ENCODE measurements at places on chromosomes 4 and X.

DNA sequence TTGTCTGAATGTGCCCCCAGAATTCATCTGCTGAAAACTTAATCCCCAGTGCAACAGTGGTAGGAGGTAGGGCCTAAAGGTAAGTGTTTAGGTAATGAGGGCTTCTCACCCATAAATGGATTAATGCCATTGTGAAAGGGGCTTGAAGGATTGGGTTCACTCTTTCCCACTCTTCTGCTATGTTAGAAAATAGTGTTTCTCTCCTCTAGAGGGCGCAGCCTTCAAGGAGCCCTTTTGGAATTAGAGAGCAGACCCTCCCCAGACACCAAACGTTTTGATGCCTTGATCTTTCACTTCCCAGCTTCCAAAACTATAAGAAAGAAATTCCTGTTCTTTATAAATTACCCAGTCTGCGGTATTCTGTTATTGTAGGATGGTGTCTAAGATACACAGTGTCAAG is 706.4 kb downstream of the SMARCA1 start:
- DNase-seq: no peak

GRCh38 chrX:39730662-39731329 is 367.0 kb downstream of the BCOR start:
- no peak for DNase-seq

- DNase-seq: no peak
Measured at GRCh38 chr4:142372530-142373260, 473.4 kb downstream of the INPP4B start.

DNA sequence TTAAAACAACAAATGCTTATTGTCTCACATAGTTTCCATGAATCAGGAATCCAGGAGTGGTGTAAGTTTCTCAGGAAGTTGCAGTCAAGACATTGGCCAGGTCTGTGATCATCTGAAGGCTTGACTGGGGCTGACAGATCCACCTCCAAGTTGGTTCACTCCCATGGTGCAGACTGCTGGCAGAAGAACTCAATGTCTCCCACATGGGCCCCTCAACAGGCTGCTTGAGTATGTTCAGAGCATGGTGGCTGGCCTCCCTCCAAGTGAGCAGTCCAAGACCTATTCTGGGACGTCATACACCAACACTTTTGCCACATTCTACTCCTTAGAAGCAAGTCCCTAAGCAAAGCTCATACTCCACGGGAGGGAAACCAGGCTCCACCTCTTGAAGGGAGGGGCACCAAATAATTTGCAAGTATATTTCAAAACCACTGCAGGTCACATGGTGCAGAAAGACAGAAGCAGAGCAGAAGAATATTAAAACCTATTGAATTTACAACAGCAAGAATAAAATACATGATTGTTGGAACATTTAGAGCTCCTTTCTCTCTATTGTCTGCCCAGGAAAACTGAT is 35.3 kb downstream of the LGI2 start:
- DNase-seq: no peak

DNA sequence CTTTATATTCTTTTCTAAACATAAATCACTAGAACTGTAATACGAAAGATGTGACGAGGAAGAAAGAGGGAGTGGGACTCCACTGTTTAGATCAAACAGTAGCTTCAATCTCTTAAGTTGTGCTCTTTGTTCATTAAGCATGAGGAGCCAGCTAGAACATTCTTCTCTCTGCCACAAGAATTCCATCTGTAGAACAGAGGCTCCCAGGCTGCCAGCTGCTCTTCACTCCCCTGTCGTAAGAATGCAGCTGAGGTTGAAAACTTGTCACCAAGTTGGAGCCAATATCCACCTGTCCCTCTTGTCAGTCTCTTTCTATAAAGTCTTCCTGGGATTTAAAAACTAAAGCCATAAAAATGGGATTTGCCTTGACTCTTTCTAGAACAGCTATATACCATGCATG is 65.0 kb upstream of the SEC24B start:
- DNase-seq: no peak

- DNase-seq: no peak
Measured at GRCh38 chrX:74534569-74535038, 79.8 kb downstream of the RLIM start.

DNA sequence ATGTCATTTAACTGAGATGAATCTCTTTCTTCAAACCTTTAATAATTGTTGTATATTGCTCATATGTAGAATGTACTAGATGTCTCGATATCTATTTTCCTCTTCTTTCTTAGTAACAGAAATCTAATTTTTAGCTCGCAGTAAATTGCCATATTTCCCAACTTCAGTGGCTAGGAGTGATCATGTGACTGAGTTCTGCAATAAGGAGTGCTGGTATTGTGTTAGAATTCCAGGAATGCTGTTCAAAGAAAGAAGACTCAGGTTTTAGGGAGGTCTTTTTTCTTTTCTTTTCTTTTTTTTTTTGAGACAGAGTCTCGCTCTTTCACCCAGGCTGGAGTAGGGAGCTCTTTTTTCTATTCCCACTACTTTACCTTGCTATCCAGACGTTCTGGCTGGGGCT is 81.7 kb downstream of the SLC10A7 start:
- DNase-seq: no peak

DNA sequence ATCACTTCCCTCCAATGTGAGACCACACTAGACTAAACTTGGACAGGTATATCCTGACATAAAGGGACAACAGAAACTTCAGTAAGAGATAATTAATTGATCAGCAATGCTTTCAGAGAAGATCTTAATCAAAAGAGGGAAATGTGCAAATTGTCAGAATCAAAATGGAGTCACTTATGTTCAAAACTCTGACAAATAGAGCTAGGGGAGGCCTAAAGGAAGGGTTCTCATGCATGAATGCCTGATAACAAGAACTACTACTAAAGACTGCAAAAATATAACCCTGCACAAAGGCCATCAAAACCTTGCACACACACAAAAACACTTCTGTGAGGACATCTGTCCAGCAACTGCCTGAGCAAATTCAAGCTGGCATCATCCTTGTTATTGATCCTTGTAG is 637.5 kb upstream of the INTU start:
- no peak for DNase-seq

GRCh38 chr4:40453912-40454311 is 118.8 kb downstream of the CHRNA9 start:
- peak; percentile 74 for DNase-seq

DNA sequence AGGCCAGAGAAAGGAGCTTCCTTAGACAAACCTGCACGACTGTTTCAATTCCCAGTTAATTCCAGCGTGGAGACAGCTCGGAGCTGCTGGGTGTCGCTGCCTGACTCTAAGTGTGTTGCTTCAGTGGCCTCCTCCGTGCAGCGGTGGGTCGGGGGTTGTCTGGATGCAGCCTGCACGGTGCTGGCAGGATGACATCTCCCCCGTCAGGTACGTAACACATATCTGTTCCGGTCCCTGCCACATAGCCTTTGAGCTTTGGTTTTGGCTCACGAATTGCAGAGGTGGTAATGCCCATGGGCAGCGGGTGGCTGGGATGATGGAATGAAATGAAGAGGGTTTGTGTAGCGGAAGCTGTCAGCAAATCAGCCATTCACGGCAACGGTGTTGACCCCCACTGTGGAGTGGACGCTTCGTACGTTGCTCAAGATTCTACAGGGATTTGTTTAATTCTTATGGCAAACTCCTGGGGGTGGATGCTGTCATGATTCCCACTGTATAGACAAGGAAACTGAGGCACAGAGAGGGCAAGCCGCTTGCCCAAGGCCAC is 33.7 kb upstream of the HMX1 start:
- DNase-seq: no peak

- DNase-seq: no peak
Measured at GRCh38 chr4:40808926-40809457, 59.2 kb downstream of the NSUN7 start.

DNA sequence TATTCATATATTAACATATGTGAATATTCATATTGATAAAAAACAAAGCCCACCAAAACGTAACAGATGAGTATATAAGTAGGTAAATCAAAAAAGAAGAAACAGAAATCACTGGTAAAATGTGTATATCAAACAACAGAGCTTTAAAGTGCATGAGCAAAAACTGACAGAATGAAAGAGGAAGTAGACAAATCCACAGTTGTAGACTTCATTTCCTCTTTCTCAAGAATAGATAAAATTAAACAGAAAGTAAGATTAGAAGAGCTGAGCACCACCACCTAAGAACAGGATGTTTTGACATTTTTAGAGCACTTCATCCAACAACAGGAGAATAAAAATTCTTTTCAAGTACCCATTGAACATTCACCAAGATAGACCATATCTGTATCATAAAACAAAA is 64.6 kb downstream of the CNKSR2 start:
- DNase-seq: no peak

DNA sequence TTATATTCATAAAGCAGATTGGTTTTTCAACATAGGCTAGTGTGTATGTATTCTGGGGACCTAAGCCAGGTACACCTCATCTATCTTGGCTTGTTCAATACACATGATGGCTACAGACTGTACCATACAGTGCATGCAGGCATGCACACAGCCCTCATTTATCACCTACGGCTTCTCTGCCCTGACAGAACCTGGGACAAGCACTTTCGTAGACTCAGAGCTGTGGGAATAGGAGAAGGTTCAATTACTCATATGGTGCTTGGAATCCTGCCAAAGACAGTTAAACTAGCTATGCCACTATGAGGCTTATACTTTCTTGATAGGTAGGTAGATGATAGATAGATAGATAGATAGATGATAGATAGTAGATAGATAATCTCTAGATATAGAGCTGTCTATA is 457.2 kb downstream of the GALNTL6 start:
- peak; percentile 0 for DNase-seq

DNA sequence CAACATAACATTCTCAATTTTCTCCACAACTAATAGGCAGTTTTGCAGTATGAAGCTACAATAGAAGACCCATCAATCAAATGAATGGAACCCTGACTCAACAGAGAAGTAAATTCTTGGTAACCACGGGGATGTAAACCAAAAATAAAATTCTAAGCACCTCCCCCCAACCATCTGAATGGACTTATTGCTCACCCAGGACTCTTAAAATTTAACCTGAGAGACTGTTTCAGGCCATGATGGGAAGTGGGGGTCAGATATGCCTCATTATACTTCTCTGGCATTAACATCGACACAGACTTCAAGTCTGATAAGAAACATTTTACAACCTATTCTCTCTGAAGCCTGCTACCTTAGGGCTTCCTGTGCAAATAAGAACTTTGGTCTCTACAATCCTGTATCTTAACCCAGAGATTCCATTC is 620.9 kb downstream of the TLL1 start:
- DNase-seq: no peak

DNA sequence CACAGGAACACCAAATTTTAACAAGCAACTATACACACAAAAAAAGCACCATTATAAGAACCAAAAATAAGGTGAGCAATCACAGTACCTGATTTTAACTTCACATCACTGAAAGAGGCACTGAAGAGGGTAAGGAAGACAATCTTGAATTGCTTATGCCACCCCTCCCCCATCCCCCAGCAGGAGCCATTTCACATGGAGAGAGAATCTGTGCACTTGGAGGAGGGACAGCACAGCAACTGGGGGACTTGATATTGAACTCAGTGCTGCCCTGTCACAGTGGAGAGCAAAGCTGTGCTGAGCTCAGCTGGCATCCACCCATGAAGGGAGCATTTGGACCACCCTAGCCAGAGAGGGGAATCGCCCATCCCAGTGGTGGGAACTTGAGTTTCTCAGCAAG is 56.0 kb downstream of the NUDT11 start:
- no peak for DNase-seq

DNA sequence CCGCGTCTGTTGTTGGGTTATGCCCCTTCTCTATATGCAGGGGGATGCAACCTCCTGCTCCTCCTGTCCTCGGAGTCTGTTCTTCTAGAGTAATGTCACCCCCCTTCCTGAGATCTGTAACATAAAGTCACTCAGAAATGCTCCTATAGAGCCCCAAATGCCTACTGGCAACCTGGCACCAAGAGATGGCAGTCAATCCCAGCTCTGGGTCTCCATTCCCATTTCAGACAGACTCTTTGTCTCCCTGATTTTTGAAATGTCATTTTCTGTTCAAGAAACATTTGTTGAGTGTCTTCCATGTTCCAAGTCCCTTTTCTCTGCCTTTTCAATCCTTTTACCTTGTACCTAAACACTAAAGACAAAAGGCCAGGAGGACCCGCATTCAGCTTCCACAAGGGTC is 9.6 kb upstream of the PRDM8 start:
- DNase-seq: no peak

GRCh38 chrX:105564501-105564900 is 257.8 kb upstream of the NRK start:
- DNase-seq: no peak

DNA sequence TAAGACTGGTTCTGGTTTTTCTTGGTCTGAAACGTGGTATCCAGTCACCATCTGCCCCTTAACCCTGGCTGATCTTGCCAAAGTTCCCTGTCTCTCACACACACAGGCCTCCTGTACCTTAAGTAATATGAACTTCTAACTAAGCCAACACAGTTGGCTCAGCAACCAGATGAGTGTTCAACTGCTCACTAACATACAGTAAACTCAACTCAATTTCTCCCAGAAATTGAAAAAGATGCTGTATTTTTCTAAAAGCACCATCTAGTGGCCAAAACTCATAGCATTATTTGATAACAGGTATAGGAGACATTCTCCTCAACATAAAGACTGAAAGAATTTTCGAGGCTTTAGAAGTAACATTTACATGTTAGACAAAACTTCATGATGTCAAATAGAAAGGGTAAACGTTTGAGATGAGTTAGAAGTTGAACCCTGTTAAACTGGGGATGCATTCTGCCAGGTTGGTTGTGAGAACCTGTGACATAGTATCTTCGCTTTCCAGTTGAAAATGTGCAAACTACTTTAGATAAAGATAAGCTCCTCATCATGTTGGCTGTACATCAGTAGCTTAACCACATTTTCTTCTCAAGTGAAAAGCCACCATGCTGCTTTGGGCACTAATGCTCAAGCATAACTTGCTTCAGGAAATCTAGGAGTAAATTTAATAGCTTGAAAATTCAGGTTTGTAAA is 31.2 kb downstream of the CCNI start:
- no peak for DNase-seq

GRCh38 chrX:149470955-149471354 is 34.2 kb downstream of the IDS start:
- peak; percentile 74 for DNase-seq

Measured in NCI-H187 (cell line).